ENCODE measurements at places on chromosomes 6 and 20.

GRCh38 chr6:80956898-80957297 lies 795.6 kb downstream of the TENT5A start:
- no peak for DNase-seq

DNA sequence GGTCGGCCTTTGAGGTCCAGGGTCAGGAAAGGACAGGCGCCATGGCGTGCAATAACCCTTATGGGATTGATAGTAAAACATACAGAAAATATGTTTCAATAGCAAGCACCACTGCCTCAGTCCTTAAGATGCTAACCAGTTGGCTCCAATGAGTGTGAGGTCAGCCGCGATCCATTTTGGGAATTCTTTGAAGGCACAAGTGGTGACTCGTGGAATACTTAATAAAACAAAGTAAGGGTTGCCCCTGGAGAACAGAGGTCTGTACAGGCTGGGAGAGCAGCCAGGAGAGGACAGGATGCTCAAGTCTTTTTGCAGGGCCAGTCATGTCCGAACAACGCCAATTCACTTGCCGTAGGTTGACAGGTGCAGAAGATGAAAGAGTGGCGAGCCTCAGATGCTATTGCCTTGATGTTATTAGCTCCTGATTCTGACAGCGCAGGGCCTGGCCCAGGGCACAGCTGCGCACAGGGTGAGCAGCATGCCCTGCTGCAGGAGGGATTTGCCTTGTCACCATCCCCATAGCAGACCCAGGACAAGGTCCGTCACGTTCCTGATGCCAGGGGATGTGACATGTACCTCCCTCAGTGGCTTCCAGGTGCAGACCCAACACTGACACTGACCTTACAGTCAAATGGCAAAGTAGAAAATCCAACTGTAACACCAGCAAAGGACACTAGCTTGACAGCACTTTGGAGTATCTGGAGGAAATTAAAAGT lies 21.8 kb downstream of the SYNDIG1 start:
- DNase-seq, result no peak

DNA sequence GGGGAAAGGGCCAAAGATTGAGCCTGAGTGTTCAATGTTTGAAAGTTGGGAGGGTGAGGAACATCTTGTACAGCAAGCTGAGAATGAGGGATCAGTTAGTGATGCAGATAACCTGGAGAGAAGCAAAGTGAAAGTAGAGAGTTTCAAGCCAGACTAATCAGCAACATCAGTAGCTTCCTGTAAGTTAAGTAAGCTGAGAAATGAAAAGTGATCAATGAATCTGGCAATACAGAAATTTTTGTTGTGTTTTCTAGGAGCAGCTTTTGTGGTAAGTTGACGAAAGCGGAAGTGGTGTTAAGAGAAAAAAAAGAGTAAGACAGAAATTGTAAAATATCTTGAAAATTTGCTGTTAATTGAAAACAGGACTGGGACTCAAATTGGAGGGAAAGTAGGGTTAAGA lies 855.5 kb upstream of the MAP3K7 start:
- no peak for DNase-seq

GRCh38 chr6:30557683-30557981 lies 537 bp downstream of the PRR3 start:
- no peak for DNase-seq

DNA sequence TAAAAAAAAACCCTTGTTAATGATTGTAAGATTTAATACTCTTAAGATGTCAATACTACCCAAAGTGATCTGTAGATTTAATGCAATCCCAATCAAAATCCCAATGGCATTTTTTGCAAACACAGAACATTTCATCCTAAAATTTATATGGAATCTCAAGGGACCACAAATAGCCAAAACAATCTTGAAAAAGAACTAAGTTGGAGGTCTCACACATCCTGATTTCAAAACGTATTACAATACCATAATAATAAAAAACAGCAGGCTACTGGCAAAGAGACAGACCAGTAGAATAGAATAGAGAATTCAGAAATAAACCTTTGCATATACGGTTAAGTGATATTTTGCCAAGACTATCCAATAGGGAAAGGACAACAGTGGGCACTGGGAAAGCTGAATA lies 331.9 kb upstream of the JARID2 start:
- no peak for DNase-seq

GRCh38 chr6:14676977-14677781 lies 559.6 kb downstream of the CD83 start:
- DNase-seq, result no peak

- DNase-seq, result no peak
Measured at GRCh38 chr20:46172455-46172854, 54.3 kb downstream of the CD40 start.

DNA sequence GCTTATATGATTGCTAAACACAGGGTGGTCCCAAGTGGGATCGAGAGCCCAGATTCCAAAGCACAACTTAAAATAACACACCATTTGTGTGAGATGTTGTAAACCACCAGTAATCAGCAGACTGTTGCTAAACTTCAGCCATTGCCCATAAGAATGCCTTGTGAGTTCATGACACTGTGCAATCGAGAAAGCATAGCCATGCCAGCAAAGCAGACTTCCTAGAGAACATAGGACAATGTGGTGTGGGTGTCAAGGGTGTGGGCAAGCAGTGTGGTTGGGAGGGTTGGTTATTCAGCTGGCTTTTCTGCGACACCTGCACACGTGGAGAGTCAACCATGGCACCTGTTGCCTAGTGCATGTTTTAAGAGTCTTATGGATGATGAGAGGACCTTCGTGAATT lies 16.1 kb upstream of the CALHM6 start:
- no peak for DNase-seq

- no peak for DNase-seq
Measured at GRCh38 chr6:50198245-50198644, 148.5 kb upstream of the DEFB112 start.

- DNase-seq, result no peak
Measured at GRCh38 chr6:131918650-131919355, 32.4 kb downstream of the CCN2 start.

- DNase-seq, result no peak
Measured at GRCh38 chr6:100271625-100272024, 193.1 kb downstream of the SIM1 start.

DNA sequence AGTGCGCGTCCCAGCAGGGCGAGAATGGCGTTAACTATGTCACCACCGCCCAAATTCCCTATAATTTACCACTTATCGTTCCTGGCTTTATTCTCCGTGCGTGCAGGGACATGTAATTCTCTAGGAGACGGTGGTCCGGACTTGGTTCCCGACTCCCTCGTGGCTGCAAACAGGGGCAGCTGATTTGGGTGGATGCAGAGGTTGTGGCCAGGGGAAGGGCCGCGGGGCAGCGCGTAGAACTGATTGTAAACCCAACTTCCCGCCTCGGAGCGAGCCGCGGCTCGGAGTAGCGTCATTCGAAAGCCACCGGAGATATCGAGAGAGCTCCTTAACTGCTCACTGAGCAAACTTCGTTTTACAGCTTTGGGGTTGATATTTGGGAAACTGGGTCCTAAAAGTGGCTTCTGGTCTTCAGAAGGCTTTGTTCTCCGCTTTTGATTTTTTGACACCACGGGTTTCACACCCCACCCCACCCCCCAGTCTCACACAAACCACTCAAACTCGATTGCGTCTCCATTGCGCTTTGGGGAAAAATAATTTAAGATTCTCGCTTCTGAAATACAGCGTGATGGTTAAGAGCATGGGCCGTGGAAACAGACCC lies 17.5 kb upstream of the ZSCAN9 start:
- no peak for DNase-seq

DNA sequence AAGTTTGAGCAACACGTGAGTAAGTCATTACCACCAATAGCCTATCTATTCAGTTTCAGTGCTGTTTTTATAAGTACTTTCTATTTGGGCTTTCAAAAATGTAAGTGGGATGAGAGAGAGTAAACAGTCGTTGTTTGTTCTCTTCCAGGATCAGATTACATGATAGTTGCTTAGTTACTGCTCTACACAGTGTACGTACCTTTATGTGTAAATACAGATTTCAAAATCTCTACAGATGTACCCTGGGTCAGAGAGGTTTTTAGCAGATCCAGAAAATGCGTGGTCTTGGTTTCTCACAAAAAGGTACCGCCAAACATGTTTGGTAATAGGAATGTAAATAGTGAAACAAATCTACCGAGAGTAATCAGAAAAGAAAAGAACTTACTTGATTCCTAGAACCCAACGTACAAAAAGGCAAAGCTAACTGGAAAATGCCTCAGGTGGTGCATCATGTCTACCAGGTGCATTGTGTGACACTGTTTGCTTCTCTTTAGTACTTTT lies 421.1 kb downstream of the BCKDHB start:
- peak; percentile 46 for DNase-seq

DNA sequence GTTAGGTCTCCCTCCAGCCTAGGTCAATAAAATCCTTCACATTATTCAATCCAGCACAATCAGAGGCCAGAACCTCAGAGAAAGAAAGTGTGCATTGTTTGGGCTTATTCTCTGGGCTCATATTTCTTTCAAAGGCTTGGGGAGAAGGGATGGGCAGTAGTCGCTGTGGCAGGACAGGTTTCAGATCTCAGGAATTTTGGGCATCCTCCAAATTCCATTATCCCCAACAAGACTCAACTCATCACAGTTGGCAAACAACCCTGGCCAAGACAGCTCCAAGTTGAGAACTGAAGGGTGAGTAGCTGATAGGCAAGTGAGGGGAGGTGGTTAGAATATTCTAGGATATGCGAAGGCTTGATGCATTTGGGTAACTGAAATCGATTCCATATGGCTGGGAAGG lies 27.2 kb upstream of the CHD6 start:
- no peak for DNase-seq

DNA sequence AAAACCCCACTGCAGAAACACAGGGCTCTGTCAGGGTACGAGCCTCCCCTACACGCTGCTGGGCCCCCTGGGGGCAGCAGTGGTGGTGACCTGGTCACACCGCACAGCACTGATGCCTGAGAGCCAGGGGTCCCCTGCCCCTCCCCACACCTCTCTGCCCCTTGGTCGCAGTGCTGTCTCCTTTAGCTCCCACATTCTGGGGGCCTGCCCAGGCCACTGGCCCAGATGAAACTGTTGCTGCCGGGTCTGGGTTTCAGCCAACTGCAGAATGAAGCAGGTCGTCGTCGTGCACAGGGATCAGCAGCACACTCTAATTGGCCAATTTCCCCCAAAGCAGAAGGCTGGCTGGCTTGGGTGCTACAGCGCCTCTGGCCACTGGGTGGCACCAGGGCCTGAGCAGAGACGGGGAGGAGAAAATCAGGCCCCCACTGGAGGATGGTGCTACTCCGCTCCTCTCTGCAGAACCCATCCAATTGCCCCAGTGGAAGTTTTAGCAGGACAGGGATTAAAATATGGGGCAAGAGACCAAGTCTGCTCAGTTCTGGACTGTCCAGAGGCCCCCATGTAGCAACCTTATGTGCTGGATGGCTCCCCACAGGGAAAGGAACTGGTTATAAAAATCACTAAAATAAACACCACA lies 26.1 kb downstream of the DIDO1 start:
- no peak for DNase-seq

DNA sequence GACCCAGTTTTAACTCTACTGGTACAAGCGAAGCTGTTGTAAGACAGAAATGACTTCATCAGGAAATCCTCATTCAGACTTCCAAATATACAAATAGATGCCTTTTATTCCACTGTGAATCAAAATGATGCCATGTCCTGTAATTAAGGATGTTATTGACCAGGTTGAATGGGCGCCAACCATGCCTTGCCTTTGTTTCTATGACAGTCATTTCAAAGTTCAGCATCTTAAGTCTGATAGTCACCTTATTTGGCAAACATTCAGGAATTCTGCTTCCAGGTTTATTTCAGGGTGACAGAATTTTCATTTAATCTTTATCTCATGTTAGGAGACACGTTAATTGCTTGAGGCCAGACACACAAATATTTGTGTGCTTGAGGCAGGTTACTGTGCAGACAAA lies 592.8 kb upstream of the JAG1 start:
- no peak for DNase-seq

- DNase-seq, result no peak
Measured at GRCh38 chr6:28695715-28696114, 170.0 kb downstream of the GPX5 start.

DNA sequence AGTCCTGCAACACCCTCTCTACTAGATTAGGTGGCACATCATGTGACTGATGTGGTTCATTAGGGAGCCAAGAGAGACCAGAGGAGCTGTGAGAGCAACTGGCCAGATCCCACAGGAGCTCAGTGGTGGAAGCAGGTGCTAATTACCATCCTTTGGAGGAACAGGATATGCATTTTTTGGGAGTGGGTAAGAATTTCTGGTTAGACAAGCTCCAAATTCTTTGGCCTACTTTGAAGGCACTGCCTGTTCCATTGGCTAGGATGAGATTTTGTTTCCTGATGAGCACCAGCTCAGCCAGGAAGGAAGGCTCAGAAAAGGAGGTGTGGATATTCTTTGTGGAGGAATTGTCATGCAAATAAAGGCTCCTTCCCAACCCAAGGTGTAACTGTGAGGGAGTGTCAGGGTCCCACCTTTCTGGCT lies 130.3 kb upstream of the BMP2 start:
- no peak for DNase-seq

DNA sequence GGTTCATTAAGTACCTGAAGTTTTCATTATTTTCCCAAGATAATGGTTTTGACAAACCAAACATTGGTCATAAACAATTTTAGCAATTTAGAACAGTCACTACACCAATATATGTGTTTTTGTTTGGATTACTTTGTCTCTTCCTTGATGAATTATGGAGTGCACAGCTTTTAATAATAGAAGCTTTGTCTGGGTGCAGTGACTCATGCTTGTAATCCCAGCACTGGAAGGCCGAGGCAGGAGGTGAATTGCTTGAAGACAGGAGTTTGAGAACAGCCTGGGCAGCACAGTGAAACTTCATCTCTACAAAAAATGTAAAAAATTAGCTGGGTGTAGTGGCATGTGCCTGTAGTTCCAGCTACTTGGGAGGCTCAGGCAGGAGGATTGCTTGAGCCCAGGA lies 89.4 kb upstream of the ANKEF1 start:
- no peak for DNase-seq

DNA sequence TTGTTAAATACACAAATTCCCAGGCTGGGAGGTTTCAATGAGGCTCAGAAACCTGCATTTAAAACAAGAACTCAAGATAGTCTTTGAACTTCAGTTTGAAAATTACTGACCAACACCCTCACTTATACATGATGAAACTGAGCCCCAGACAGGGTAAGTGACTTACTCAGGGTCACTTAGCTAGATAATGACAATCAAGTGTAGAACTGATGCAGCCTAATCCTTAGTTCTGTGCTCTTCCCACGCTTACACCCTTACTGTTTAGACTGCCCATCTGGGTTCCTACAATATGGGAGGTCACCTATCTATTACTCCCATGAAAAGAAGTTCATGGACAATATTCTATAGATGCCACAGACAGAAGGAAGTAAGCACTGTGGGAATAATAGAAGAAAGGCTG lies 24.5 kb upstream of the FAM135A start:
- no peak for DNase-seq
